GM23338 (cell line): ENCODE measurements at places on chromosomes 1 and 21. TPM values are rescaled to one million over a fixed set of nuclear protein-coding genes. Genes with fewer than 3 reads are reported as not detected.

- DNase-seq, result no peak
Observed at GRCh38 chr1:113659556-113659955, 99.7 kb downstream of the PHTF1 start.

The CATSPERE gene
- not detected in 2 replicates for total RNA-seq

DNA sequence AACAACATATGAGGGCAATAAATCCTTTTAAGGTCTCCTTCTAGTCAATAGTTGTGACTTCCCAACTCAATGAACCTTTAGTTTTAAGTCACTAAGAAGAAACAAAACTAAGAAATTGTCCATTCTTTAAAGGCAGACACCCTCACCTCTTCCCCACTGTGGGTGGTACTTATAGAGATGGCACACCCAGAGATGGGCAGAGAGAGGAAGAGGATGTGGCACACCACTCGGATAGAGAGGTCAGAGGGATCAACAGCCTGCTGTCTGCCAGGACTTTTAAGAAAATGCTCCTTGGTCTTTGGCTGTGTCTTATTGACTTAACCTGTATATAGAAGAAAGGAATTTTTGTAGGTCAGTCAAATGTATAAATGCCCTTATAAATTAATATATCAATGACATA lies 45.1 kb downstream of the FASLG start:
- DNase-seq, result no peak

DNA sequence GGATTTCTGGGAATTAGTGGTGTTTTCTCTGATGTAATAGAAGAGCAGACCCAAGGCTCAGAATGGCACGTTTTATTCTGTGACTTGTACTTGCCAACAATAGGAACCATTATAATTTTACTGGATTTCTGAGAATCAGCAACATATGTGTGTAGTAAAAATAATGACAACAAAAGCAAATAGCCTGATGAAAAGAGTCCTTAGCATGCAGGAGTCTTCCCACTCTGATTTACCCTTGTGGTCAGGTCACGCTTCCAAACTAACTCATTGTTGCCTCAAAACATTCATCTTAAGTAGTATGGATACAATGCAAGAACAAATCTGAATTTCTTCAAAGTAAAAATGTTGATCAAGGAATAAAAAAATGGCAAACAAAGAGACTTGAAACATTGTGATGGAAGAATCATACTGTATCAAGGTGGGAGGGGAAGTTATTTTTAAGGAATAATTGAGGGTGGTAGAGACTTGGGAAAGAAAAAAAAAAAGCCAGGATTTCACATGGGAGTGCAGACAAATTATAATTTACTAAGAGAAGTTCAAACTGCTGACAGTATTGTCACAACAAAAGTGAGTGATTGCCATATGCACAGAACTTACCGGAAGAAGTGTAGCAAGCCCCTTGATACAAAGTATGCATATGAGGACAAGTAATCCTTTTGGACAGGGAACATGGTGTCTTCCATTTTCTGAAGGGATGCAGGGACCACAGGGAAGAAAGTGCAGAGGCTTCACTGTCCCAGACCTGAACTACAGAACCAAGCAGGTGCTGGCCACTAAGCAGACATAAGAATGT lies 31.2 kb upstream of the RGL1 start:
- no peak for DNase-seq

The OR2G6 gene
- total RNA-seq, result not detected in 2 replicates

GRCh38 chr1:226126824-226127569 lies 59.5 kb downstream of the ACBD3 start:
- DNase-seq, result no peak

GRCh38 chr1:89261926-89262515 lies 10.6 kb downstream of the GBP5 start:
- DNase-seq, result peak; percentile 36

GRCh38 chr1:186679924-186680244 lies 339 bp downstream of the PTGS2 start:
- no peak for DNase-seq

DNA sequence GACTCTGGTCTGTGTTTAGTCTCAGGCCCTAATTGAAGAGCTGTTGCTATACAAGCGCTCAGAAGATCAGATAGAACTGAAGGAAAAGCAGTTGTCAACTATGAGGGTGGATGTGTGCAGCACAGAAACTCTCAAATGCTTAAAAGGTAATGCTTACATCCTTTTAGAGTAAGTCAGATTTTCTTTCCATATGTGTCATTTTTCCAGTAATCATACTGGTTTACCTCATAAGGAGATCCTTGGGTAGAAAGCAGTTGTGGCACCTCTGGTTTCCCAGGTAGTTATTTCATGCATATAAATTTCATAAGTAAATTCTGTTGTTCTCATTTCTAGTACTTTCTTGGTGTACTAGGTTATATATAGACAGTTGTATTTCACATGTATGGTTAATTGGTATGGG lies 43.0 kb upstream of the TARS2 start:
- DNase-seq, result no peak

GRCh38 chr21:27314131-27314530 lies 347.2 kb upstream of the ADAMTS5 start:
- DNase-seq, result no peak

DNA sequence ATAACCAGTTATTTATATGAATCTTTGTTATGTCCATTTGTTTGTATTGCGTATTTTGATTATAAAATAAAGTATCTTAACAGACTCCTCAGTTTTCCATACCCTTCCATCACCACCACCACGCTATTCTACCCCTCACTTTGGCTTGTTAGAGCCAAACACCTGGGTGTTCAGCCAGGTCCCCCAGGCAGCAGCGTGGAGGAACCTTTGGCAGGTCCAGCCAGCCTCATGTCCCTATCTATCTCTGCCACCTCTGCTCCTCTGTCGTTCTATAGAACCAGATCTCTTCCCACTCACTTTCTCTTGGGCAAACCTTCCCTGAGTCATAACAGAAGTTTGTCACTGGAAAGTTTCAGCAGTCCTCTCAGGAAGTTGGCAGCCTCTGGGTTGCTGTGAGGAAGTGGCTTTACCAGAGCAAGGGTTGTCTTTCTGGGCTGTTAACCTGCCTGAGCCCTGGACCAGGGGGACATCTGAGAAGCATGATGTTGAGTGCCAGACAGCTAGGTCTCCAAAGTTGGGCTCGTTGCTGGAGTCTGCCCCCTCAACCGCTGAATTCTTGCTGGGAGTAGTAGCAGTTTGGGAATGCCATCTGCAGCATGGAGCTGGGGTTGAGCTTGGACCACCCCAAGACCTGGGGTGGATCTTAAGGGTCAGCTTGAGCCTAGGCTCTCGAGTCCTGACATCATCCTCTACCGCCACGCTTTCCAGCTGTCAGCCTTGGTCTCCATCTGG lies 996 bp upstream of the SH3BGRL3 start:
- no peak for DNase-seq

GRCh38 chr1:30381671-30382365 lies 341.6 kb downstream of the MATN1 start:
- DNase-seq, result no peak

DNA sequence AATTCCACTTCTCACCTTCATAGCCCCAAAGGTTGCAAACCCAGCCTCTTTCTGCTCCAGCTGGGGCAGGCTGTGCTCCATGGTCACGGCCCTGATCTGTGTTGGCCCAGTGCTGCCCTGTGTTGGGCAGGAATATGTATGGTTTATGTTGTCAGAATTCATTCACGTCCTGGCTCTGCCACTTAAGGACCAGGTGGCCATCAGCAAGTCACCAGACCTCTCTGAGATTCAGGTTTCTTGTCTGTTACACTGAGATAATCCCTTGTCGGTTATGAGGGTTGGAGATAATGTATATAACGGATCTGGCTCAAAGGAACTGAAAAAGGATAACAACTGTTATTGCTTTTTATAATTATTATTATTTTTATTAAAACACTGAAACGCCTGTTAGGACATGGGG lies 39.1 kb upstream of the SELENON start:
- DNase-seq, result no peak
